ENCODE measurements at places on chromosomes 5 and 9.
A peak's percentile ranks its signal among the peaks of the same experiment; 100 is the strongest.

- no peak for DNase-seq
Measured at GRCh38 chr9:116627433-116627832, 59.7 kb upstream of the TRIM32 start.

DNA sequence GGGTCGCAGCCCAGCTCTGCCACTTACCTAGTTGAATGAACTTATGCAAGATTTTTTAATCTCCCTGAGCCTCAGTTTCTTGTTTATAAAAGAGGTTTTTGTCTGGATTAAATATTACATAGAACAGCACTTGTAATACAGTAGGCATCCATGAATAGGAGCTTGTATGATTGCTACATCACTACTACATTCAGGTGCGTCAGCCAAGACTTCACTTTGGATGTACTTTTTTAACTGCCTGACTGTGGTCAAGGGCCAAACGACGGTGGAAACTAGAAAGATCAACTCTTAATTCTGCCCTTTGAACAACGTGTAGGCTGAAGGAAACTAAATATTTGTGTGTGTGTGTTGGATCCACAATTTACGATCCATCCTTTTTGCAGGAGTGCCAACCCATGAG, 172.8 kb downstream of the RFK start:
- DNase-seq, result no peak

- no peak for DNase-seq
Measured at GRCh38 chr9:86445671-86446070, 91.5 kb upstream of the TUT7 start.

DNA sequence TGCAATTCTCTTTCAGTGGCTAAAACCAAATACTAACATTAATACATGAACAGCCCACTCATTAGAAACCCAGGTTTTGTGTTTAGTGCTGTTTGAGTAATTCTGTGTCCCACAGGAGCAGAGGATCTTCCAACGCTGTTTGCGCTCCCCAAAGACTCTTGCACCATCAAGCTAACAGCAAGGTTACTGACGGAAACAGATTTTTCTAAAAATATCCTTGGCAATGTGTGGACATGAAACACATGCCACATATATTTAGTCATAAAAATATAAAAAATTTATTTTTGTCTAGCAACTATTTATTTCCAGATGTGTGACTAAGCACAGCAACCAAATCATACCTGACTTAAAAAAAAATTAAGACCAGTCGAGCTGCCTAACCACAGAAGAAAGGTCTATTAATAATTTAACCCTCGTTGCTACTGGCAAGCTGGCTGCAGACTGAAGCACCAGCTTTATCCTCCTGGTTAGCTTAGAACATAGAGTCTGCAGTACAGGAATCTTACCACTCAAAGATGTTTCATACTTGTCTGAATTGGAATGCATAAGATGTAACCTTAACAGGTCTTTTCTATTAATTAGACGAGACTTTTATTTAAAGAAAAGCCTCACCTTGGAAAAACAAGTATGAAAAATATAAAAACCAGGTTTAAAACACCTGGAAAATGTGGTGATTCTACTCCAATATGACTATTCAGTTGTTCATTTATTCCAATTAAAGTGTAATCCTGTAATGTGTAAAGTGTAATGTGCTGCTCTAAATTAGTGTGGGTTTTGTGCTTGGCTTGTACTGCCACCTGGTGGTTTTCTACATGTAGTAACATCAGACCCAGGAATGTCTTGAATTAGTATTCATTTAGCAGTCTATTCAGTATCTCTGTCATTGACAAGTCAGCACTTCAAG, 272.5 kb downstream of the EPB41L4A start:
- DNase-seq, result peak; percentile 75

DNA sequence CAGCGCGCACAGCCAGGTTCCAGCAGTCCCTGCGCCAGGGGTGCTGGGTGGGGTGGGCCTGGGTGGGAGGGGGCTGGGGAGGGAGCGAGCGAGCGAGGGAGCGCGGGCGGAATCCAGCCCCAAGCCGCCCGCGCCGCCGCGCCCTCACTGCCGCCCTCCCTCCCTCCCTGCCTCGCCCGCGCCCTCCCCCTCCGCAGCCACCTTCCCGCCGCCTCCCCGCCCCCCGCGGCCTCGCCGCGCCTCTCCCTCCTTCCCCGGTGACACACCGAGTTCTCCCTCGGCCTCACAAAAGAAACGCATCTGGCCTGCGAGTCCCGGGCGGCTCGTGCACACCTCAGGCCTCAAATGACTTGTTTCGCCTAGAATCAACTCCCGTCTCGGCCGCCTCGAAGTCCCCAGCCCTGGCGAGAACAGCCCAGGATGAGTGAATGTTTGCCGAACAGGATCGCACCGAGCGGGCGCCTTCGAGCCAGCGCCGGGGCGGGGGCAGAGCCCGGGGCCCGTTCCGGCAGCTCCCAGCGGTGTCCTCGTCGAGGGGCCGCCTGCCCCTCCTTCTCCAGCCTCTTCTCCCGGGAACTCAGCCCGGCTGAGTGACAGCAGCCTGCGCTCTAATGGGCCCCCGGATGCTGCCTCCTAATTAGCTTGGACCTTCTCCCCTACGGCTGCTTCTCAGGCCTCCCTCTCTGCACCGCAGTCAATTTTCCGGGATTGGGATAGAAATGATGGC, 371 bp upstream of the PITX1 start:
- DNase-seq, result peak; percentile 50

- peak; percentile 50 for DNase-seq
Measured at GRCh38 chr9:131738293-131739132, 1.4 kb downstream of the RAPGEF1 start.

- no peak for DNase-seq
Measured at GRCh38 chr9:38318759-38319495, 73.6 kb upstream of the ALDH1B1 start.
